Sciatic nerve (tissue), 2 donors: ENCODE measurements at places on chromosomes 7 and 10. TPM values are rescaled to one million over a fixed set of nuclear protein-coding genes. Genes with fewer than 3 reads are reported as not detected.

GRCh38 chr10:119103903-119104653 is at the start of gene DENND10:
TSS of gene DENND10 (plus strand) at chr10:119104113. CDS start at chr10:119104143, 30 bp downstream.
- peak; percentile 92 for DNase-seq

- no peak for DNase-seq
These were observed 282.0 kb downstream of the SEC23IP start for GRCh38 chr10:120174491-120174890.

DNA sequence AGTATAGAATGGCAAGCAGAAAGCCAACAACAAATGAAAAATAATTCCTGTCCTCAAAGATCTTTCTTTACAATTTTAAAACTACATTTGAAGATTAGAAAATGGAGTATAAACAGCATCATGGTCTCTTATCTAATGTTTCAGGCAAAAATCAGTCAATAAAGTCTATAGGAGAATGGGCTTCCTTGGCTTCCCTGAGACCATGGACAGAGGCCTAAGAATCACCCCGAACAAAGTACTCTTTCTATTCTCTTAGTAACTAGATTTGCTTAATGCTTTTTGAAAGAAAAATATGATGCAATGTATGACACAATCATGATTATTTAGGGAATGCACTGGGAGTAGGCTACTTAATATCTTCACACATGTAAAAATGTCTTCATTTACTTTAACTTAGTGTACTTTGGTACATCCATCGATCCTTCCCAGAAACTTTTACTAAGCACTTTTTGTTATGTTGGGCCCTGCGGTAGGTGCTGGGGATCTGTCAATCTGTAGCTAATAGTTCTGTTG is 17.3 kb downstream of the GRM3 start:
- no peak for DNase-seq

DNA sequence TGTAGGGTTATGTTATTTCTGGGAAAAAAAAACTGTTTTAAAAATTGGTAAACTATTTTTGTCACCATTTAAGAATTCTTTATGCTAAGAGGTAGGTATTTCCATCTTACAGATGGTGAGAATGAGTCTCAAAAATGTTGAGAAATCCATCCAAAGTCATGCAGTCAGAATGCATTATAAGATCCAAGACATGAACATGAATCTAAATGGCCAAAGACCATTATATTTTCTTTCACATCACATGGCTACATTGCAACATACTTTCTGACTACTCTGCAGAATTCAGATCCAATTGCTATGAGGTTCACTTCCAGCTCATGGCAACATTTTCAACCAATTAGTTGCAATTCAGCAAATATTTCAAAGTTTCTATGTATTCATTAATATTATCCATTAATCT is 181.2 kb downstream of the TWIST1 start:
- DNase-seq: no peak

DNA sequence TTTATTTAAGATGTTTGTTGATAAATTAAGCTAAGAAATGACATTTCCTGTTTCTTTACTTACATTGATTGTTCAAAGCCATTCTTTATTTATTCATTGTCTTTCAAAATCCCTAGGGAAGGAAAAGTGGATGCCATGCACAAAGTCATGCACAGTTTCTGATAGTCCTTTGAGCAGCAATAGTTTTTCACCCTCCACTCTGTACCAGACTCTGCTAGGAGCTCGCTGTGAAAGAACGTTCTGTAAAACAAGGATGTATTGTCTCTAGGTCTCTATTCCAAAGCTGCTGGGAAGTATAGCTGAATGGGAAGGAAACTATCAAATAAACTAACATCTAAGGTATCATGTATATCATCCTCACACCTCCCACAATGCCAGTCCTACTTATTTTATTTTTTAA is 7.8 kb upstream of the NOC3L start:
- DNase-seq: no peak

VWC2 gene
- total RNA-seq: 0.09 TPM

DNA sequence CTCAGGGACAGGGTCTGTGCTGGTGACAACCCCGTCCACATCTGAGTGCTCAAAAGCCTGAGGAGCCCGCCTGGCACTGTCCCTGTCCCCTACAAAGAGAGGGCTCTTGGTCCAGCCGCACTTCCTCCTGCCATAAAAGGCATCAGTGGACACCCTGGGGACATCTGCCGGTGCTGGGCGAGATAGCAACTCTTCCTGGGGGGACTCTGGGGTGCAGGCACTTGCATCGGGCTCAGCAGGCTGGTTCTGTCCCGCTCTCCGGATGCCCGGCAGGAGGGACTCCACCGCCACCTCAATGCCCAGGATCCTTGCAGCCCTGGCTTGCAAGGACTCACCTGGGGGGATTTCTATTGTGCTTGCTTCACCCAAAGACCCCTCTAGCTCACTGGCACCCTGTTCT is 32.8 kb downstream of the JCAD start:
- DNase-seq: no peak

TRIP6 gene
- 62.6 TPM for total RNA-seq

FAM131B gene
- 2.6 TPM for total RNA-seq

PIK3CG gene
- 6.6 TPM for total RNA-seq

STEAP4 gene
- total RNA-seq: 189 TPM

DNA sequence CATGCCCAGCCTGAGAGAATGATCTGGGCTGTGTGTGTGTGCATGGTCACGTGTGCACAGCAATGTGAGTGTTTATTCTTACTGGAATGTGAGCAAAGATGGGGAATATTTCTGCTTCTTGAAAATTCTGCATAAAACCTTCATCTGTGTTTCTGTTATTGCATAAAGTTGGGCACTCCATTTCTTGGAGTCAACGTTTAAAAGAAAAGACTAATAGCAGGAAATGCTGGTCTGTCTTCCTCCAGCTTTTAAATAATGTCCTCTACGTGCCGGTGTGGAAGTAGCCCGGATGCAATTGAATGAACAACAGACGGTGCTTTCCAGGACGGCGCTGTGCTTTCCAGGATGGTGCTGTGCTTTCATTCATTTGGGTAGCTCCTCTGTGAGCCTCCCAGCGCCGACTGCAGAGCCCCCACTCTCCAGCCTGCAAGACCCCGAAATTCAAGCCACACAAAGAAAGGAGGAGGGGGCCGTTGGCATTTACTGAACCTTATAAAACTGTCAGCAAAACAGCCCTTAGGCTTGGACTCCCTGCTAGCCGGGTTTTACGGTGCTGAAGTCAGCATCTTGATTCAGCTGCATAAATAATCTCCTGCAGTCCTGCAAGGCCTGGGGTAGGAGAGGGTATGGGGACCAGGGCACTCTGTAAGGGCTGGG is 158.2 kb upstream of the PRKCQ start:
- no peak for DNase-seq

DNA sequence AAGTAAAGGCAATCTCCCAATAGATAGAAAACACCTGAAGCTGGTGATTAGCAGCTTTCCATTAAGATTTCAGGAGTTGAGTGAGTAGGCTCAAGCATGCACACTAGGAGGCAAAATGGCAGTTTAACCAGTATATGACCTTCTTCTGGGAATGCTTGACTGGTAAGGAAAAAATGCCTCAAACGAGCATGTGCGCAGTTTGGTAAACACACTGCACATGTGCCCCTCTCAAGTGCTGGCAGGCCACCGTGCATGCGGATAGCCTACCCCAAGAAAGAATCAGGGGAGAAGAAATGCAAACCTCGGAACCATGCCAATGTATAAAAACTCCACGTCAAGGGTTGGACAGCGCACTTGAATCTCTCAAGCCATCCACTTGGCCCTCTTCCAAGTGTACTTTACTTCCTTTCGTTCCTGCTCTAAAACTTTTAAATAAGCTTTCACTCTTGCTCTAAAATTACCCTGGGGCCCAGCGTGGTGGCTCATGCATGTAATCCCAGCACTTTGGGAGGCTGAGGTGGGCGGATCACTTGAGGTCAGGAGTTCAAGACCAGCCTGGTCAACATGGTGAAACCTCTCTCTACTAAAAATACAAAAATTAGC is 98.8 kb upstream of the CDK1 start:
- no peak for DNase-seq

DNA sequence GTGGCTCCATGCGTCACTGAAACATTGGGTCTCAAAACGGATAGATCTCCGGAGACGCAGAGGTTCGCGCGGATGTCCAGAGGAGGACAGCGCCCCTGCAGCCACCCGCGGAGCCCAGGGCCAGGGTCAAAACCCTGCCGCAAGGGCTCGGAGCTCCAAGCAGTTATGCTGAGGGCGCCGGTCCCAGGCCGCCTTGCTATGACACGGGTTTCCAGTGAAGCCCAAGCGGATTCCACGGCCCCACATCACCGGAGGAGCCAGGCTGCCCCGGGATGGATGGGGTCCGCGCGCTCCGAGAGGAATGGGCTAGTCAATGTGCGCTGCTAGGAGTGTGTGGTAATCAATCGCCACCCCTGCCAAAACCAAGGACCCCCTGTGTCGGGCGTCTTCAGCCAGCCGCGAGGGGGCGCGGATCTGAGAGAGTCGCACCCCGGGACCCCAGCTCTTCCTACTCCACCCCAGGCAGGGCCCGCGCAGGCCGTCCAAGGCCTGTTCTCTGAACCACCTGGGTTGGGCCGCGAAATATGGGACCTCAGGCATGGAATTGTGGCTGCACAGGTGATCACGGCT is 5.6 kb upstream of the EMX2 start:
- DNase-seq: no peak

GRCh38 chr10:69327463-69328379 is 49.4 kb downstream of the HK1 start:
- DNase-seq: peak; percentile 70

- no peak for DNase-seq
These were observed 2.9 kb downstream of the PITRM1 start for GRCh38 chr10:3169673-3170072.

- DNase-seq: peak; percentile 72
These were observed 62.8 kb downstream of the TACC2 start for GRCh38 chr10:122051609-122052385.

GRCh38 chr10:126387931-126388911 is at the start of gene ADAM12:
TSS of gene ADAM12 (minus strand) at chr10:126388477. CDS start at chr10:126388145, 332 bp downstream.
- peak; percentile 65 for DNase-seq

GRCh38 chr10:86179153-86179524 is 187.5 kb downstream of the GRID1 start:
- no peak for DNase-seq

DNA sequence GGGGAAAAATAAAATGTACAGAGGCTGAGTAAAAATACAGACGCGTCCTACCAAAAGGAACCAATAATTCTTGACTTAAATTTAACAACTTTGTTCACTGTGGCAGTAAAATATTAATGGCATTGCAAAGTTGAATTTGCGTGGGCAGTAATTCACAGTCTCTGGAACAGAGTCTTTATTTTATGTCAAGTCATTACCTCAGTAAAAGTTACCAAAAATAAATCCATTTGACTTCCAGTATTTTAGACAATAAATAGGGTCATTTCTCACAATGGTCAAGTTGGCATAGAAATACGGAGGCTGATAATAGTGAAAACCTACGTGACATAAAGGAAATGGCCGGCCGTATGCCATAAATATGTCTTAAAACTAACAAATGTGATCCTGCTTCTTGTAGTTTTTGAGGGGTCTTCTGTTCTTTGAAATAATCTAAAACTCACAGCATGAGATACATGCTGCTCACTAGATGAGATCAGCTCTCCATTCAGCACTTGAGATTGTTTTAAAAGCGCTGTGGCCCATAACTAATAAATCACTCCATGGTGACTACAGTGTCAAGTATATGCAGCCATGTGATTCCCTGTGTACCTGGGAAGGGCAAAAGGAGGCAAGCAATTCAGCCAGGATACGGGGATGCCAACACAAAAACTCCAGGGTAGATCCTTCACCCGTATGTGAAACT is 75.3 kb downstream of the DOCK4 start:
- no peak for DNase-seq

- DNase-seq: no peak
These were observed 71.9 kb upstream of the HABP2 start for GRCh38 chr10:113480851-113481502.

- no peak for DNase-seq
These were observed 113.6 kb downstream of the EEPD1 start for GRCh38 chr7:36266683-36267082.

TAS2R41 gene
- not detected for total RNA-seq

DNA sequence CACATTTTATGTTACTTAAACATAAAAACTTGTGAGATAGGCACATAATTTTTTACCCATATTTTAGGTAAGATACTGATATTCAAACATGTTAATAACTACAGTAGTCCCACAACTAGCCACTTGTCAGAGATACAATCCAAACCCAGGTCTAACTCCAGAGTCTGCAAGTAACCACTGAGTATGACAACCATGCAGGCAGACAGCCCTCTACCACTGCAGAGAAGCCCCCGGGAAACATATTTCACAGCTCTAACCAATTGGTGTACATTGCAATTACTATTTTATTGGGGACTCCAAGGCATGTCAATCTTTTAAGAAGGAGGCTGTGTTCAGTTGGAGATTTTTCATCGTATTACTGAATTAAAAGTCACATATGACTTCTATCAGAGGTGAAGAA is 107.2 kb upstream of the FAM133B start:
- no peak for DNase-seq

GPNMB gene
- 145 TPM for total RNA-seq

TFEC gene
- 10.3 TPM for total RNA-seq

VWDE gene
- 2.8 TPM for total RNA-seq

DNA sequence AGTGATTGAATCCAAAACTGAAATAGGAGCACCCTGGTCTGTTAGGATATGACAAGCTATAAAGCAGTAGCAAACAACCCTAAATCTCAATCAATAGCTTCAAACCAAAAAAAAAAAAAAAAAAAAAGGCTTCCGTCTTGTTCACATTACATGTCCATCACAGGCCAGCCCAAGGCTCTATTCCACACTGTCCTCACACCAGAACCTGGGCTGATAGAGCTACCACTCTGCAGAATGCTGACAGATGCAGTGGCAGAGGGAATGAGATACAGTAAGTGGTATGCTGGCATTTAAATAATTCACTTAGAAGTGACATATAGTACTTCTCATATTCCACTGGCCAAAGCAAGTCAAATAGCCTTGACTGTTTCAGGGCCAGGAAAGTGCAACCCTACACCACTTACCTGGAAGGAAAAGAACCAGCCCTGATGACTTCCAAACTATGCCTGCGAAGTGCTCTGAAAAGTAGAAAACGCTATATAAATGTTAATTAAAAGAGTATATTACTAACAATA is 5.8 kb downstream of the CDCA7L start:
- DNase-seq: no peak

- DNase-seq: no peak
These were observed 39.6 kb upstream of the ELMO1 start for GRCh38 chr7:37488163-37488764.

- DNase-seq: no peak
These were observed 218.8 kb downstream of the EBF3 start for GRCh38 chr10:129745186-129745750.

CFTR gene
- not detected for total RNA-seq

PRPS1L1 gene
- not detected for total RNA-seq

GRCh38 chr7:110010359-110010758 is 1080.6 kb upstream of the LRRN3 start:
- DNase-seq: no peak

CALY gene
- total RNA-seq: 0.98 TPM

- no peak for DNase-seq
These were observed 85.7 kb downstream of the C10orf105 start for GRCh38 chr10:71633920-71634319.
